Activated naive CD4-positive, alpha-beta T cell treated with anti-CD3 and anti-CD28 coated beads, Interleukin-2, amount 50 U/mL, for 16 hours (primary cell): ENCODE measurements at places on chromosomes 1 and 21.

DNA sequence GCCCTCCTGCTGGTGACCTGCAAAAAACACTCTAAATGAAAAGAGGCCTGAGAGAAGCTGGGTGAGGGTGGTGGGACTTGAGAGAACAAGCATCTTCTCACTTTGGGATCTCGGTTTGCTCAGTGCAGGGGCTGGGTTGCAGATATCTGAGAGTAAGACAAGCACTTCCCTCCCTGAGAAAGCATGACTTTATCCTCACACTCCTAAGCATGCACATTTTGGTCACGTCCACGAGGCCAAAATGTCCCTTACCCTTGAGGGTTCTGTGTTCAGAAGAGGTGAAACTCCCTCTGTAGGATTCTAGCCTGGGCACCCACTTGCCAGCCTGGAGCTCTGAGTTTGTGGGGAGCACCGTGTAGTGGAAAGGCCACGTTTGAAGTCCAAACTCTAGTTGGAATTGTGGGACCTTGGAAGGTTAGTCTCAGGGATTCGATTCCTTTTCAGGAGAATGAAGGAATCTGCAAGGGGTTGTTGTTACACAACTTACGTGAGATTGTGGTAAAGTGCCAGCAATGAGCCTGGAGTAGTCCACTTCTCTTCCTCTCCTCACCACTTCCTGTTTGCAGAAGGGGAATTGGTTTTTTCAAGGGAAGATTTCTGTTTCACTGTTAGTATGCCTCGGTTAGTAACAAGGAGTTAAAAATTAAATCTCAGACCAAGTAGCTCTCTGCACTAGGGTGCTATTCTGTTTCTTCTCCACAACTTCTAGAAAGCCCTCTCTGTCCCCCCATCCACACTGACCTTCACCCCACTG is 3.0 kb downstream of the FCAMR start:
- DNase-seq: no peak

GRCh38 chr1:206930210-206930798 is 8.6 kb upstream of the FCMR start:
- DNase-seq: no peak

- DNase-seq: no peak
Observed at GRCh38 chr1:92909321-92909720, 51.9 kb downstream of the DIPK1A start.

- no peak for DNase-seq
Observed at GRCh38 chr1:52580283-52580682, 21.9 kb upstream of the GPX7 start.

DNA sequence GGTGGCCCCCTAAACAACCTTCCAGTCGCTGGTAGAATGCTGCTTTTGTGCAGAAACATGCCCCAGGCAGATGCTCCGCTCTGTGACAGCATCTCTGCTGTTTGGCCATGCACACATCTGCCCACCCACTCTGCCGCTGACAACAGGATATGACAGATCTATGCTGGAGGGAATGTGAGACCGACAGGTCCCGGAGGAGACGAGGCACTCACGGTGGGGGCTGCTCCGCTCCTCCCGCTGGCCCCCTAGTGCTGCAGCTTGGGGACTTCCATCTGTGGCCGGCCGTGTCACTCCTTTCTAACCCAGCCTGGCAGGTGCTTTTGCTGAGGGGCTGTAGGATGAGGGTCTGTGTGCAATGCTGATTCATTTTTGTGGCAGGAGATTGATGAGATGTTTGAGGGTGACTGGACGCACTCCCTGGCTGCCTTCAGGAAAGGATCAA is 49.1 kb upstream of the DMRTB1 start:
- no peak for DNase-seq
